ENCODE measurements at places on chromosomes 1 and 21.
A peak's percentile ranks its signal among the peaks of the same experiment; 100 is the strongest.

- no peak for DNase-seq
Measured at GRCh38 chr1:152759453-152760173, 1.8 kb downstream of the KPRP start.

GRCh38 chr1:8602471-8603219 lies 214.8 kb downstream of the RERE start:
- DNase-seq = no peak

GRCh38 chr1:52978045-52978444 lies 51.0 kb downstream of the SCP2 start:
- no peak for DNase-seq

GRCh38 chr21:21200103-21200938 lies 202.1 kb downstream of the NCAM2 start:
- DNase-seq = peak; percentile 50

DNA sequence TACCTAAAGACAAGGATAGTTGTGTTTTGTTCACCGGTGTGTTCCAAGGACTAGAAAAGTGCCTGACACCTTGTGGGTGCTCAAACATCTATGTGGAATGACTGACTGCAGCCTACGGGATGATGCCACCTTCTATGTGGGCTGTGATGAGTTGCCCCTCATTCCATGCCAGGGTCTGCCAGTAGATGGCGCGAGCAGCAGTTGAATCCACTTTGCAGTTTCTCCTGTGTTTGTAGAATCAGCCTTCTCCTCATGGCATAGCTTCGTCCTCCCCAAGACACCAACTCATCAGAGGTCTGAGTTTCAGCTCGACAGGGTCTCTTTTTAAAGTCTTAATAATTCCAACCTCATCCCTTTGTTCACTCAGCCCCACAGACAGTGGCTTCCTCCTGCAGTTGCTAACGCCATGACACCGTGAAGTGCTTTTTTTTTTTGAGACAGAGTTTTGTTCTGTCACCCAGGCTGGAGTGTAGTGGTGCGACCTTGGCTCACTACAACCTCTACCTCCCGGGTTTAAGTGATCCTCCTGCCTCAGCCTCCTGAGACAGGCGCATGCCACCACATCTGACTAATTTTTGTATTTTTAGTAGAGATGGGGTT lies 133.7 kb downstream of the CAPN8 start:
- DNase-seq = peak; percentile 60

- no peak for DNase-seq
Measured at GRCh38 chr1:69191335-69191734, 376.4 kb upstream of the LRRC7 start.

DNA sequence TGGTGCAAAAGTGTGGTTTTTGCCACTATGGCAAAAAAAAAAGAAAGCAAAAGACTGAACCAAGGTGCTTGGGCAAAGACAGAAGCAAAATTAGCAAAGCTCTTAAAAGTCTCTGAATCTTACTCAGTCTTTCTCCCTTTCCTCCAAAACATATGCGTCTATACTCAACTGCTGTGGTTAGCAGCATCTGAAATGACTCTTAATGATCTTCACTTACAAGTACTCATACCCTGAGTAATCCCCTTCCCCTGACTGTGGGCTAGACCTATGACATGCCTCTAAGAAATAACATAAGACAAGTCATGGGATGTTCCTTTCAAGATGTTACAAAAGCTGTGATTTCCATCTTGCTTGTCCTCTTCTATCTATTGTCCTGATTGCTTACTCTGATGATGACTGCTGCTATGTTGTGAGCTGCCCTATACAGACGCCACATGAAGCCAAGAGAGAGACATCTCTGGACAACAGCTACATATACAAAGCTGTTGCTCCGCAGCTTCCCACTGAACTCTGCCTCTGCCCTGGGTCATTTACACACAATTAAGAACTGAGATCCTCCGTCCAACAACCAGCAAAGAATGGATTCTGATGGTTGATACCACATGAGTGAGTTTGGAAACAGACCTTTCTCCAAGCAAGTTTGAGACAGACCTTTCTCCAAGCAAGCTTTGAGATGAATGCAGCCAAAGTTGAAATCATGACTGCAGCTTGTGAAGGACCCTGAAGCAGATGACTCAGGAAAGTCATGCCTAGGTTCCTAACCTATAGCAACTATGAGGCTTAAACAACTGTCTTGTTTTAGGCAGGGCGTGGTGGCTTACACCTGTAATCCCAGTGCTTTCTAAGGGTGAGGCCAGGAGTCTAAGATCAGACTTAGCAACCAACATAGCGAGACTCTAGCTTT lies 55.2 kb downstream of the PUM1 start:
- DNase-seq = no peak

DNA sequence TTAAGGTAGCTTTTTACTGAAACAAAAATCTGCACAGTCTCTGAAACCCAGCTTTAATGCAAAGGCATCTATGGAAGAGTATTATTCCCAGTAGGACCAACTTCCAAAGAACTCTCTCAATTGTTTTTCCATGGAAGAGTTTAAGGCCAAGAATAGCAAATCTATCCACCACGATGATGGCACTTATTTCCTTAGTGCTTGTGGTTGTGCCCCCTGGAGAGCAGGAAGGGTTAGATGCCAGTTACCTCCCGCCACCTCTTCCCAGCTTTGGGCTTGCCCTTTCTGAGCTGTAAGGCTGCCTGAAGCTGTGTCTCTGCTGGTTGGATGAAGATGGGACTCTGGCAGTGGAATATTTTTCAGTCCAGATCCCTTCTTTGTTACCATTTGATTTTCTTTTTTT lies 4.8 kb upstream of the ATP1A1 start:
- no peak for DNase-seq

DNA sequence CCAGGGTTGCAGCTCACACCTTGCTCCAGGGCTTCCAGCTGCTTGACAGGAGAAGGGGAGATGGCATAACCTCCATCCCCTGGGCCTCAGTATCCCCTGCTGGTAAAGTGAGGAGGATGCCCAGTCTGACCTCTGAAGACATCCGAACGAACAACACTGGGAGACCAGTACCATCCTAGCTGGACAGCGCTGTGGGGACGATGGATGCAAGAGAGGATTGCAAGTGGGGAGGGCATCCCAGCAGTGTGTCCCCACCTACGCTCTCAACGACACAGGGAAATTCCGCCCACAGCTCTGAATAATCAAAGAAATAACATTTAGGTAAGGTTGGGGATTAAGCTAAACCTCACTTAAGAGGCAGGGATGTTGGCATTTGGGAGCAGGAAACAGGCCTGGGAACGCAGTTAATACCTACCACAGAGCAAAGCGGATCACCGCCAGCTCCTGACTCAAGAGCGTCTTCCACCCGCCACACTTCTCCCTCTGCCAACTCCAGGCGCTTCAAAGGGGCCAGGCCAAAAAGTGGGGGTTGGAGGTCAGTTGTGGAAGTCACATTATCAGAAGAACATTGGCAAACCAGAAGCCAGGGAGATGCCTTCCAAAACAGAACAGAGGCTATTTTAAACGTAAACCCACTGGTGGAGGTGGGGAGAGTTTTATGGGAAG lies 47.6 kb downstream of the SSBP3 start:
- no peak for DNase-seq

- DNase-seq = no peak
Measured at GRCh38 chr21:15206514-15206913, 141.7 kb upstream of the NRIP1 start.

DNA sequence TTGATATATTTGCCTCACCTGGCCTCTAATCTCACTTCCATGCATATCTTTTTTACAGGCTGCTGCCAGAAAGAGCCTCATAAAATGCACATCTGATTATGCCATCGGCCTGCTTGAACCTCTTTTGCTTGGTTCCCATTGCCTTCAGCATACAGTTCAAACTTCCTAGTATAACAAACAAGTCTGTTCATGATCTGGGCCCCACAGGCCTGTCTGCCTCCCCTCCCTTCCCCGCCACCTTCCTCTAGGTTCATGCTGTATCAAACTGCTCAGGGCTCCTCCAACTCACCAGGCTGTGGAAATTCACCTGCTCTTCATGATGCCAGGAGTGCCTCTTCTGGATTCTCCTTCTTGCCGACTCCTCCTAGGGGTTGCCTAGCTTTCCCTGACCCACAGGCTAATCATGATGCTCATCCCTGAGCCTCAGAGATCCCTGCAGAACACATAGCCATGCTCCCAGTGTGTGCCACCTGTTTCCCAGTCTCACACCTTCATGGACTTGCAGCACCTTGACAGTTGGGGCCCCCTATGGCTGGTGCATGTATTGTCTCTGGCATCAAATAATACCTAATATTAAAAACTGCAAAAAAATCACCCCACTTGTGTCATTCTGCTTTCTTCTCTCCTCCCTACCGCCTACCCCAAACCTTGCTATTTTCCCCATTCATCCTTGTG lies 33.7 kb upstream of the CD2 start:
- DNase-seq = no peak

DNA sequence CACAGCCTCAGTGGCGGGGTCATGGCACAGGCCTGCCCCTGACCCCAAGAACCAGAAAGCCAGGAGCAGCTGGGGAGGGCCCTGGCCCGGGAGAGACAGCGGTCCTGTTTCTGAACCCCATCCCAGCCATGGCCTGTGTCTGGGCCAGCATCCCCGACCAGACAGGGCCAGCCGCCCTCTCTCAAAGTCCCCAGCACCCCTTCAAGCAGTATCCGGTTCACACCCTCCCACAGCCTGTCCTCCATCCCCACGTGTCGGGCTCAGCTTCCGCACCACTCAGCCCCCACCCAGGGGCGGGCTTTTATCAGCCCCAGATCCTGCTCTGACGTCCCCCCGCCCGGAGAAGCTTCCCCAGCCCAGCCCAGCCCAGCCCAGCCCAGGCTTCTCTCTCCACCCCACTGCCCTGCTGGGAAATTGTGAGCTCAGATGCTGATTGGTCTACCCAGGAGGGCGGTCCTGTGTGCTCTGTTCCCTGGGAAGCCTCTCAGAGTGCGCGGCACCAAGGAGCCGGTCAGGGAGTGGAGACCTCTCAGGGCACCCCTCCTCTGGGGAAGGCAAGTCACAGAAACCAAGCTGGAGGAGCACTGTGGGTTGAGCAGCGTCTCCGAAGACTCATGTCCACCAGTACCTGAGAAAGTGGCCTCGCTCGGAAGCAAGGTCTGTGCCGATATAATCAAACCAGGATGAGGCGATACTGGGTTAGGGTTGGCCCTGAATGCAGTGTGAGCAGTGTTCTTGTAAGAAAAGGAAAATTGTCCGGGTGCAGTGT lies 4.7 kb upstream of the FAAP20 start:
- DNase-seq = peak; percentile 91

GRCh38 chr1:246001837-246002230 lies 505.2 kb downstream of the SMYD3 start:
- no peak for DNase-seq

GRCh38 chr21:41830764-41831452 lies 48.2 kb downstream of the PRDM15 start:
- DNase-seq = no peak

DNA sequence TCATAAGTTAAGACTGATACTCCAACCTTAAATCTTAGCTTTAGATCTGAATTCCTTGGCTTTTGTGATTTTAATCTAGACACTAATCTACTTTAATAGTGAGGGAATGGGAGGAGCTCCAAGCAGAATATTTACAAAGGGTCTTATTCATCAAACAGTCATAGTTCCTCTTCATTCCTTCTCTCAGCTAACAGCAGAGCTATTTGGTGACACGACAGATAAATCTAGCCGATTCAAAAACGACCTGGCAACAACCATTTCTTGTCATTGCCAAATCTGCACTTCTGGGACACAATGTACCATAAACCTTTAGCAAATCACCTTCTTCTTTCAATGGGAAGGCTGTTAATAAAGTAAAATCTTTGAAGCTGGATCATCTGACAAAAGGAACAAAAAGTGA lies 52.8 kb upstream of the FOXD3 start:
- DNase-seq = no peak

DNA sequence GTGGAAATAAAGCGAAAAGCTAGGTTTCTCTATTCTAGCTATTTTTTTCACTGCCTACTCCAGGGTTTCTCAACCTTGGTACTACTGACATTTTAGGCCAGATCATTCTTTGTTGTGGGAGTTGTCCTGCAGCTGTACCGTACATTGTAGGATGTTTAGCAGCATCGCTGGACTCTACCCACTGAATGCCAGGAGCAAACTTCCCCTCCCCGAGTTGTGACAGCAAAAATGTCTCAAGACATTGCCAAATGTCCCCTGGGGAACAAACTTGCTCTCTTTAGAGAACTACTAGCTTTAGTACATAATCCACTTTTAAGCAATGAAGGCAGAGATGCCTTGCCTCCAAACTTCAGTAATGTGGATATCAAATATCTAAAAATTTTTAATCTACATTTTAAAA lies 122.8 kb downstream of the PLPPR5 start:
- DNase-seq = no peak

- DNase-seq = no peak
Measured at GRCh38 chr1:225651872-225652728, 823 bp downstream of the ENAH start.

- no peak for DNase-seq
Measured at GRCh38 chr1:168477792-168478191, 66.0 kb downstream of the XCL2 start.

DNA sequence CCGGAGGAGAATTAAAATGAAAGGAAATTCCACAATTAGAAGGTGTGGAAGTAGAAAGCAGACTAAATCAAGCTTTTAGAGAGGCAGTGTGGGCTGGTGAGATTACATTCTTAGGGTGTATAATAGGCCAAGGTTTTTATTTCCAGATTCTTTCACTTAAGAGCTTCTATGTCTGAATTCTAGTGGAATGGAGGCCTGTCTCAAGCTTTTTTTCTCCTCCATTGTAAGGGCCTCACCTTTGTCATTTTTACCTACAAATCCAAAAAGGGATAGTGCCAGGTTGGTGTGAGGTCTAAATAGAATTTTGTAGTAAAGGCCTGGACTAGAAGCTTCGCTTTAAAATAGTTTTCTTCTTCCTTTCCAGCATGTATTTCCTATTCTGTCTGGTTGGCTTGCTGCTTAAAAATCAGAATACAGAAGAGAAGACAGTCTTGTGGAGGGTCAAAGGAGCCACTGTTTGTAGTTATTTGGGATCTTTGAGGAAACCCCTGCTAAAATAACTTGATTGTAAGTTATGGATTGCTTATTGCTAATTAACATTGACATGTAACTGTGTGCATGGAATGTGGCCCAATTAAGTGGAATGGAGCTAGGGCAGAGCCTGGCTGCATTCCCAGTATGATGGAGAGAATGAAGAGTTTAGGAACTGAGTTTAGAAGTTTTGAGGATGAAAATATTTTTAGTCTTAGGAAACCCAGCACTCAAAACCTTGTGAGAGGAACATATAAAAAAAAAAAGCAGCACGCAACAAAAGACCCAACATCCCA lies 162.5 kb upstream of the B3GALT2 start:
- DNase-seq = no peak

- no peak for DNase-seq
Measured at GRCh38 chr1:221695301-221695700, 46.6 kb downstream of the DUSP10 start.
